ENCODE measurements at places on chromosomes 7 and 10. TPM values are rescaled to one million over a fixed set of nuclear protein-coding genes. Genes with fewer than 3 reads are reported as not detected.

Gene TFR2
- not detected for total RNA-seq

Gene WIPF3
- 20.5 TPM for total RNA-seq

Gene HMX3
- not detected for total RNA-seq

Gene IFIT1B
- total RNA-seq = not detected

Gene ASZ1
- not detected for total RNA-seq

Gene CNPY4
- total RNA-seq = 3.9 TPM

Gene NRCAM
- 0.25 TPM for total RNA-seq

Gene PGAM2
- total RNA-seq = 333 TPM

Gene UPK3B
- total RNA-seq = not detected

Gene CALD1
- 40.2 TPM for total RNA-seq

Gene MDH2
- 523 TPM for total RNA-seq

Gene LIPM
- total RNA-seq = not detected

Gene MYL10
- not detected for total RNA-seq

Gene ZNF746
- 12.7 TPM for total RNA-seq

Gene TWIST1
- not detected for total RNA-seq

Gene UMAD1
- 18.3 TPM for total RNA-seq

Gene TLL2
- total RNA-seq = 0.30 TPM

Gene CCDC136
- 15.7 TPM for total RNA-seq

Gene ADAM12
- total RNA-seq = 0.24 TPM

Gene EPHB4
- total RNA-seq = 11.1 TPM

Gene ERVW-1
- total RNA-seq = not detected

Gene TMEM139
- total RNA-seq = 0.43 TPM

Gene NOS3
- 6.7 TPM for total RNA-seq

Gene LRRC18
- not detected for total RNA-seq

Gene C10orf105
- total RNA-seq = not detected

Gene SPDYE1
- total RNA-seq = not detected

Gene ODAD2
- total RNA-seq = not detected

Gene CPED1
- total RNA-seq = 32.9 TPM

Gene SLC26A5
- not detected for total RNA-seq

Gene ANKRD30A
- total RNA-seq = not detected

Gene CABCOCO1
- not detected for total RNA-seq

Gene POLR2J2
- 3.8 TPM for total RNA-seq

Gene ANLN
- total RNA-seq = 1.2 TPM

Gene CHST15
- 15.3 TPM for total RNA-seq

Gene CCZ1B
- 26.7 TPM for total RNA-seq

Gene GRM3
- total RNA-seq = not detected

Gene TAC1
- not detected for total RNA-seq

Gene SLC29A4
- total RNA-seq = 0.77 TPM

Gene IDI2
- 155 TPM for total RNA-seq
